Stimulated activated CD8-positive, alpha-beta memory T cell treated with anti-CD3 and anti-CD28 coated beads, Interleukin-7, amount 100 ng/mL, for 24 hours (primary cell): ENCODE measurements at places on chromosomes 3 and 15.

GRCh38 chr3:133494469-133494868 lies 79.0 kb upstream of the CDV3 start:
- no peak for DNase-seq

- no peak for DNase-seq
Observed at GRCh38 chr3:138186221-138186620, 880 bp upstream of the ARMC8 start.

- no peak for DNase-seq
Observed at GRCh38 chr3:127325629-127325961, 37.7 kb upstream of the PRR20G start.

DNA sequence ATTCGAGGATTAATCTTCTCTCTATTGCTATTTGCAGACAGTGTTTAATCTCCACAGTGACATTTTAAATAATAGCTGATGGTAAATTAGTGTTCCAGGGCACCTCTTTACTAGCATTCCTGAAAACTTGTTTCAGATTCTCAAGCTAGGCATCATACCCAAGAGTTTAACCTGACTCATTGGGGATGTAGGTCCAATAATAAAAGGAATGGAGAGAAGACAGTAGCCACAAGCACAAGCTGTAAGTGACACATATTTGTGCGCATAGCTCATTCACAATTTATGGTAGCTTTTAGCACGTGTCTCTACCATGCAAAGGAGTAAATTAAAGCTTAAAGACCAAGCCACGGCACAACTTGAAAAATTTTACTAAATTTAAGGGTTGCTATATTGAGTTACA lies 171.3 kb upstream of the FAM3D start:
- DNase-seq, result no peak

- DNase-seq, result peak; percentile 50
Observed at GRCh38 chr15:78000091-78000926, 77.2 kb downstream of the TBC1D2B start.

GRCh38 chr3:18224426-18224825 lies 200.7 kb downstream of the SATB1 start:
- no peak for DNase-seq

DNA sequence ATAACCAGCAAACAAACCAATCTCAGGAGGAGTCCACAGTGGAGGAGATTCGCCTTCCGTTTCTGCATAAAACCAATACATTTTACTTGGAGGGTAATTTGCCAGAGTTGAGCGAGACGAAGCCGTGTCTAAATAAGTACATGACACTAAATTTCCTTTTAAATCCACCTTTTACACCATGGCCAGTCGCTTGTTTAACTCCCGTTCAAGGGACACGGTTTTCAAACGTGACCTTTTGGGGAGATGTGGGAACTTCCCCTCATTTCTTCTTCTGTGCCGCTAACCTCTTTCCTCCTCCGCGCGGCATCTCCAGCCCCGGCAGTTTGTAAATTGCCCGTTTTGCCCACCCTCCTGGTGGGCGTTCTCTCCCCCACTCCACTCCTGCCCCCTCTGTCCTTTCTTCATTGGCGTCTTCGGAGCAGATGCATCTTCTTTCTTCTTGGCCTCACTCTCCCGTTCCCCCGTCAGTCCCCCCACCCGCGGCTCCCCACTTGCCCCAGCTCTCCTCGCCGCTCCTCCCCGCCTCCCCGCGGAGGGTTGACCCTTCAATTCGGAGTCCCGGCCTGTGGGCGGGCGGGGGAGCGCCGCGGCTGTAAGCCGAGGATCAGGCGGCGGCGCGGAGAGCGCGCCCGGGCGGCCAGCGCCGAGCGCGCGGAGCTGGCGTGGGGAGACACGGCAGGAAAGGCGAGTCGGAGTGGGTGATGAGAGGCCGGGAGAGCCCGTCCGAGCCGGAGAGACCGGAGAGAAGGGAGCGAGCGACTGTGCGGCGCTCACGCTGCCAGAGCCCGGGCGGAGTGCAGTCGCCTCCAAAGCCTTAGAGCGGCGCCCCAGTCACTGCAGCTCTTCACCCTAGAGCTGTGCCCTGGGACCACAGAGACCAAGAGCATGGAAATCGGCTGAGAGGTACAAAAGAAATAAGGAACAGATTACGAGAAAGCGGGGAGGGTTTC lies at the start of gene NLGN1:
TSS of gene NLGN1 (plus strand) at position 584 of the 950 bp plus-strand sequence.
- DNase-seq, result no peak

DNA sequence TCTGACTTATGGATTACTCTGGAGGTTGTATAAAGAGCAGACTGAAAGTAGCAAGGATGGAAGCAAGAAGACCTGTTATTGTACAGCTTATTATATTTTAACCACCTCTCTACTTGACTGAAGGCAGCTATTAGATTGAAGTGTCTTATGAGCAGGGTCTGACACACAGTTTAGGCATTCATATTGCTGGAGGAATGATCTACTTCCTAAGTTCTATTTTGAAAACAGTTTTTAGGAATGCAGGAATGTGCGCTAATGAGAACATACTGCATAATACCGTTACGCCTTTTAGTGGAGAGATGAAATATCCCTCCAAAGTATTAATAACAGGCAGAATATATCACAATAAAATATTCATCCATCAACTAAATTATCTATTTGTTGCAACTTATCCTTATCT lies 193.3 kb downstream of the ISL2 start:
- no peak for DNase-seq

DNA sequence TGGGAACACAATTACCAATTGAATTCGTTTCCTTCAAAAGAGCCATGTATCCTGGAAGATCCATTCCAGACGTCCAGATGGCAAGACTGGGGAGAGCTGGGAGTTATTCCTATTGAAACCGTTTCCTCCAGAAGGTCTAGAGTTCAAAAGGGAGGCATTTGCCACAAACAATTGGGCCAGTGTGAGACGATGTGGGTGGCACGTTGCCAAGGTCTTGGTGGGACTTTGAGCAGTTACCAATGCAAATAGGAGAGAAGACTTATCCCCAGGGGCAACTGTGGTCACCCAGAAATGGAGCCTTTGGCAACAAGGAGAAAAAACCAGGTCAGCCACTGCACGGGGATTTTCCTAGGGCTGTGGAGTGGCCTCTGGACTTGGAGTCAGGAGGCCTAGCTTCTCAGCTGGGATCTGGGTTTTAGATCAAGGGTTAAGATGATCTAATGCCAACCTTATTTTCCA lies 29.6 kb upstream of the TLE3 start:
- no peak for DNase-seq

- DNase-seq, result no peak
Observed at GRCh38 chr3:119558626-119559317, 642 bp downstream of the CD80 start.

DNA sequence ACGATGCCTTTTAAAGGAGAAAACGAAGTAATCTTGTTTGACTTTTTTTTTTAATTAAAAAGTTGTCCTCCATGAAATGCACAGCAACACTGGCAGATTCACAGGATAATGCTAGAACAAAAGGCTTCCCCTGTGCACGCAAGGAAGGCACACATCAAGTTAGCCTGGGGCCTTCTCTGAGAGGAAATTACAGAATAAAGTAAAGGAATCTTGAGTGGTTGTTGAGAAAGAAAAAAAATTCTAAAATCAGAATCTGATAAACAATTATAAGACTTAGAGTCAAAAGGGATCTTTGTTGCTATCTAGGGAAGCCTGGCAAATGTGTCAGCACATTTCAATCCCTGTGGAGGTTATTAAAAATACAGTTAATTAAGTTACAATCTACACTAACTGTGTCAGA lies 946.0 kb downstream of the IGSF11 start:
- no peak for DNase-seq

DNA sequence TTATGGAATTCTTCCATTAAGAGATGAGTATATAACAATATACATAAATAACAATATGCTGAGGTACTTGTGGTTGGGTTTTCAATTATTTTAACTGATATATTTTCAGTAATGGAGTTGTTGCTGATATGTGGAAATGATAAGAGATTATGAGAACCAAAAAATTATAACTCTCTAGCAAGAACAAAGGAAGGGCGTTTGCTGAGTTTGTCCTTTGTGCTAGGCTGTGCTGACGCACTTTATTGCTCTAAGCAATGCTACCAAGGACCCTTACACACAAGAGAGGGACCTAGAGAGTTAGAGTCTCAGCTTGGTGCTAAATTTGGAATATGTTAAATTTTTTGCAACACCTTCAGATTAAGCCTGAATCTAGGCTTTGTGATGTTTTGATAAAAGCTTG lies 24.1 kb downstream of the CFAP91 start:
- no peak for DNase-seq

GRCh38 chr15:77187751-77188464 lies 117.0 kb upstream of the TSPAN3 start:
- no peak for DNase-seq

DNA sequence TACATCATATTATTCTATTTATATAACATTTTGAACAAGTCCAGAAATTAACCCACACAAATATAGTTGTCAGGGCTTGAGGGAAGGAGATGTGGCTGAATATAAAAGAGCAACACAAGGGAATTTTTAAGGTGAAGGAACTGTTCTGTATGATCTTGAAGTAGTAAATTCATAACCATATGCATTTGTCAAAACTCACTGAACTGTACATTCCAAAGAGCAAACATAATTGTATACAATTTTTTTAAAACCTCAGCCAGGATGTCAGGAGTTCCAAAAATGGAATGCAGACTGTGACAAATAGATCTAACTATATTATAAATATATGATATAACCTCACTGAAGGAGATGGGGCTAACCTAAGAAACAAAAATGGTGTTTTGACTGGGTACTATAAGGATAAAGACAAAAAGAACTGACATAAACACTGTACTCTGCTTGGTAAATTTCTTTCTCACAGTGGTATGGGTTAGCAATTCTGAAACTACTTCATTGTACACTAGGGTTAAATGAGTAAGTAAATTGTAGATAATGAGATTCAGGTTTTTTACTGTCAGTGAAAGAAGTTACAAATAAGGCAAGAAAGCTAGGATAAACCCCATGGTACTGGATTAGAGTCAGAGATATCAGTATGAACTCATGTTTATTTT lies 14.4 kb downstream of the GOLGB1 start:
- DNase-seq, result no peak

GRCh38 chr3:15033103-15033502 lies 32.0 kb downstream of the MRPS25 start:
- DNase-seq, result no peak

DNA sequence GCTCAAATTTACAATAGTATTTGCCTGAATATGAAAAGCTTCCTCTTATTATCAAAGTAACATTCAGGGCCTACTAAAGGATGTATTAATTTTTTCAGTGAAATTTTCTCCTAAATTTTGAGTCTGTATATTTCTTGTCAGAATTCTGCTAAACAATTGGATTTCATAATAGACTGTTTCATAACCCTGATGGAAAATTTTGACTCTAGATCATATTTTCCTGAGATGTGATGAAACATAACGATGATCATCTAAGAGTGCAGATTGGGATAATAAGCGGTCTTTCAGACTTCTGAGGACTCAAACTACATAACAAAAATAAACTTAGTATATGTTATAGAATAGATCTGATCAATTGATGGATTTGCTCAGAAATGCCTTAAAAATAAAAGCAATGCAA lies 574.5 kb upstream of the TBL1XR1 start:
- DNase-seq, result no peak

DNA sequence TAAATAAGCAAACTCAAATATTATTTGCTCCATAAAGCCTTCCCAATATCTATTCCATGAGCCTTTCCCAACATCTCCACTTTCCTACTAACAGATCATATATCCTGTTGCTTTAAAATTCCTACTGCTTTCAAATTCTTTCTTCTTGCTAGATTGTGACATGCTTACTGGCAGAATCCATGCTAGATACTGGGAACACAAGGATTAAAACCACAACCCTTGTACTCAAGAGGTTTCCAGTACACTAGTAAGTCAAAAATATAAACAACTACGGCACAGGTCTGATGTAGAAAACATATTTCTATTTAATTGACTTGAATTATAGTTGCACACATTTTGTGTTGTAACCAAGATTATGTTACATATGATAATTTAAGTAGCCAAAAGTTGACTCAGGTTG lies 275.0 kb downstream of the ZBTB20 start:
- DNase-seq, result no peak

DNA sequence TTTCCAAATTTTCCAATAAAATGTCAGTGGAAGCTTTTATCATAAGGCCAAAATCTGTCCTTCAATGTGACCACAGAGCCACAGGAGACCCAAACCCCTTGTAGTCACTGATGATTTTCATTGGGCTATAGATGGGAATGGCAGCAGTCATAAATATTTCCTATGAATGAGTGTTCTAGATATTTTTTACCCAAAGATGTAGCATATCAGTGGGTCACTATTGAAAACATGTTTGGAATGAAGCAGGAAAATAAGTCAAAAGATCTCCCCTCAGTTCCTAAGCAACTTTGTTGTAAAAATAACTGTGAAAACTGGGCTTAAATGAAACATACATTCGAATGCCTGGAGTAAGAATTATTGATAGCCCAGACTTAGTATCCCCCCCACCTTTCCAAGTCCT lies 49.0 kb downstream of the NKIRAS1 start:
- DNase-seq, result no peak

DNA sequence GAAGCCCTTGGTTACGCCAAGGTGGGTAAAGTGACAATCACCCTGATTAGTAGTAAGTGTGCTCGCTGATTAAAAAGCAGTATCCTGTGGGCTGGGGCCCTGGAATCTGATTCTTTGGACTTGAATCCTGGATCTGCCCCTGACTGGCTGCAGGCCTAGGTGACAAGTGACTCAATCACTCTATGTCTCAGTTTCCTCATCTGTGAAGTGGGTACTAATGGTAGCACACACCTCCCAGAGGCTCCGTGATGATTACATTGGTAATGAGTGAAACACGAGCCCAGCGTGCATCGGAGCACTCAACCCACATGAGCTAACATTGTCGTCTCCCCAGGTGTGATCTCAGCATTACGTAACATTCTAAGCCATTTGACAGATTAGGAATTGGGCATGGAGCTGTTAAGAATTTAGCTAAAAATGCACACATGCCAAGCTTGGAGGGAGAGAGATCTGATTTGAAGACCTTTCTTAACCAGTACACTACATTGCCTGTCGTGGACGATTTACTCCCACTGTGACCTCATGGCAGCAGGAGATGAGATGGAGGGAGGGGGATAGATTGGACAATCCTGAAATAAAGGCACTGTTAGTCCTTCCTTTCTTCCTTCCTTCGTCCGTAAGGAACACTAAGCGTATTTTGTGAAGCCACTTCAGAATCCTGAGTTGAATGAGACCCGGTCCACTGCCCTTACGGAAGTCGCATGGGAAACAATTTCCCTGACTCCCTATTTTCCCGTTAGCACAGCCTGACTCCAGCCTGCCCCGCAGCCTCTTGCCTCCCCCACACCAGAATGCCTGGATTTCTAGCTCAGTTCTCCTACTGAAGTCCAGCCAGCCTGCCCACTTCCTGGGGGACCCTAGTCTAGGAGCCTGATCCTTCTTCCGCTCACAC lies 32.1 kb downstream of the MGLL start:
- DNase-seq, result no peak

DNA sequence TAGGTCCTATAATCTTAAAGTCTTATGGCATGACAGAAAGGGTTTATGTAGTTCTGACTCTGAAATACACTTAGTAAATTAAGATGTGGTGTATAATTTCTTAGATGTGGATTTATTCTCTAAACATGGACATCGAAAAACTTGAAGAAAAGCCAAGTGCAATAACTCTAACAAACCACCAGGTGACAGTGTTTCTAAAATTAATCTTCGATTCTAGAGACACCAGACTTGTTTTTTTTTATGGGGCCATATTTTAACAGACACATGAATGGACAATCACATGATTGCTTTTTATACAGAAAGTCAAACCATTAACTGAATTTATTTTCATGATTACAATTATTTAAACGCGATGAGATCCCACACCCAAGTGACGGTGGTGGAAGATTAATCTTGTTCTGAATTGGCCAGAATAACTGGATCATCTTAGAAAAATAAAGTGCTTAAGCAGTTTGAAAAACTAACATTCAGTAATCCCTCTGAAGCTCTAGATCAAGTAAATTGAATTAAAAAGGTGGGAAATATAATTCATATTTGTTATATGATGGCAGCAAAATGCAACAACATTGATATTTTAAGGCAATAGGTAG lies 305.1 kb downstream of the LSAMP start:
- DNase-seq, result no peak
